Stimulated activated CD8-positive, alpha-beta memory T cell treated with anti-CD3 and anti-CD28 coated beads, Interleukin-7, amount 100 ng/mL, for 1 hour (primary cell): ENCODE measurements at places on chromosomes 3 and 15.

DNA sequence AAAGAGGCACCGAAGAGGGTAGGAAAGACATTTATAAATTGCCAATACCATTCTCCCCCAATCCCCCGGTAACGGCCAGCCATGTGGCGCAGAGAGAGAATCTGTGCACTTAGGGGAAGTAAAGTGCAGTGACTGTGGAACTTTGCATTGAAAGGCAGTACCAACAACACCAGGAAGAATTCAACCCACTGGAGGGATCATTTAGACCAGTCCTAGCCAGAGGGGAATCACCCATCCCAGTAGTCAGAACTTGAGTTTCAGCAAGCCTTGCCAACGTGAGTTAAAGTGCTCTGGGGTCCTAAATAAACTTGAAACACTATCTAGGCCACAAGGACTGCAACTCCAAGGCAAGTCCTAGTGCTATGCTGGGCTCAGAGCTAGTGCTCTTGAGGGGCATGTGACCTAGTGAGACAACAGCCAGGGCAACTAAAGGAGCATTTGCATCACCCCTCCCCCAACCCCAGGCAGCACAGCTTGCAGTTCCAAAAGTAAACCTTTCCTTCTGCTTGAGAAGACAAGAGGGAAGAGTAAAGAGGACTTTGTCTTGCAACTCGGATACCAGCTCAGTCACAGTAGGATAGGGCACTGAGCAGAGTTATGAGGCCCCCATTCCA, 15.0 kb downstream of the CEP70 start:
- DNase-seq = no peak

- no peak for DNase-seq
Measured at GRCh38 chr3:126127452-126127851, 43.5 kb upstream of the SLC41A3 start.

GRCh38 chr15:78047761-78048627, 29.5 kb downstream of the TBC1D2B start:
- no peak for DNase-seq

- DNase-seq = no peak
Measured at GRCh38 chr15:73751511-73751898, 1.6 kb downstream of the INSYN1 start.

GRCh38 chr3:43294975-43295374, 8.6 kb downstream of the SNRK start:
- DNase-seq = no peak
